ENCODE measurements at places on chromosomes 3 and 15.
A peak's percentile ranks its signal among the peaks of the same experiment; 100 is the strongest.

GRCh38 chr3:12984023-12984823 lies 89.0 kb downstream of the IQSEC1 start:
- no peak for DNase-seq

GRCh38 chr15:45993072-45993471 lies 358.2 kb downstream of the SQOR start:
- DNase-seq = no peak

DNA sequence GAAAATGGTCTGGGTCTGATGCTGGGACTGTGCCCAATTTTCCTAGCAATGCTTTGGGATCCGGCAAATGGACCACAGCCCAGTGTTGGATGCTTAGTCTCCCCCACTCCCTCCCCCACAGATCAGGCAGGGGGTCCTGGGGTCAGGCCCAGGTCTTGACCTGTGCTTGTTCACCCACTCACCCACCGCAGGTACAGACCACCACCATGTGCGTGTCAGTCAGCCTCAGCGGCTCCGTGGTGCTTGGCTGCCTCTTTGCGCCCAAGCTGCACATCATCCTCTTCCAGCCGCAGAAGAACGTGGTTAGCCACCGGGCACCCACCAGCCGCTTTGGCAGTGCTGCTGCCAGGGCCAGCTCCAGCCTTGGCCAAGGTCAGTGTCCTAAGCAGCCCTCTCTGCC lies 10.6 kb downstream of the GRM2 start:
- DNase-seq = no peak

DNA sequence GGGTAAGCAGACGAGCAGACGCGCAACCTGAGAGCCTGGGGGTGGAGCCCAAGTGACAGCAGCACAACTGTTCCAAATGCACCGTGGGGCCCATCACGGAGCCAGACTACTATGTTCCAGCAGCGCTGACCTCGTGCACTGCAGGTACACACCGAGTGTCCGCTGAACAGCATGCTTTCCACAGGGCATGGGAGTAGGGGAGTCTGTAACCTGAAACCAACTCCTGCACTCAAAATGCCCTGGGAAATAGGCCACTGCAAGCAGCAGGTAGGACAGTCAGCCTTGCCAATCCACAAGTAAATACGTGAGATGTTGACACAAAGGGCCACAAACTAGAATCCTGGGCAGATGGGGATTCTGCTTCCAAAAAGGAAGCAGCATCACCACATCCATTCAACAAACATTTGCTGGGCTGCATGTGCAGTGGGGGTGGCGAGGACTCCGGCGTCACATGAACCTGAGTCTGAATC lies 73.9 kb downstream of the TBC1D2B start:
- no peak for DNase-seq

DNA sequence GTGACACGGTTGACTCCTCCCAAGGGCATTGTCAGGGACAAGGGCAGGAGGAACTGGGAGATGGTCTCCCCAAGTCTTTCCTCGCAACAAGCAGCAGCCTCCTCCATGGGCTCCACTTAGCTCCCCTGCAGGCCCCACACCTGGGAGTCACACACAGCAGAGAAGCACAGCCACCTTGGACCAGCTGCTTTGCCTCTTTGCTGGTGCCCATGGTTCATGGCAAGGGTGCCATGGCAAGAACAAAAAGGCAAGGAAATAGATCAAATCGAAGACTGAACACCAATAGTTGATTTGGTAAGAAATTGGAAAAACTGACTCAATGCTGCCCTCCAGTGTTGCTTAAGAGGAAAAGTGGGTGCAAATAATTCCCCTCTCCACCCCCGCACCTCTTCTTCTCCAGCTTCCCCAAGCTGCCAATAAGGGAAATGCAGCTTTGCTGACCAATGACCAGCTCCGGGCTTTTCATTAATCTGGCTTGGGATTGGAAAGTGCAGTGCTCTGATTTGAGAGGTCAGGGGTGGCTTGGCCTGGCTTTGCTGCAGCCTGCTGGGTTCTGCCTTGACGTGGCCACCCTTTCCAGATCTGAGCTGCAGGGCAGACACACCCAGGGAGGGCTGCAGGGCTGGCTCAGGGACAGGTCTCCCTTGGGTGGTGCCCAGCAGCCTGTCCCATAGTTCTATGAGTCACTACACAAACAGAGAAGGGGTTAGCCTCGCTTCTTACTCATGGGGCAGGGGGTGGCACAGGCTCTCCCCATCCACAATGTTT lies 162.0 kb downstream of the KLF13 start:
- DNase-seq = peak; percentile 74

GRCh38 chr3:45544717-45545296 lies 49.7 kb upstream of the LIMD1 start:
- no peak for DNase-seq

DNA sequence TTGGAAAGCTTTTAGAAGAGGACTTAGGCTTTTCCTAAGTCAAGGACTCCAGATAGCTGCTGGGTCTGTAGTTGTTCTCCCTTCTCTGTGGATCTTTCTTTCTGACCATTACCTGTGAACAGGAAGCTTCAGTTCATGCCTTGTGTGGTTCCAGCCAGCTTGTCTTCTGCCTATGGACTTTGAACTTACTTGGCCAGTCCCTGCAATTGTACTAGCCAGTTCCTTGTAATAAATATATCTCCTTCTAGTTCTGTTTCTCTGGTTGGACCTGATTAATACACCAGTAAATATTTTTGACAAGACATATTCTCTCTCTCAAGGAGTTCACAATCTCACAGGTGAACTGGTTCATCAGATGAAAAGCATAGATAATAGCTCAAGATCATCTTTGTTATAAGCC lies 341.3 kb upstream of the DPPA4 start:
- DNase-seq = no peak

DNA sequence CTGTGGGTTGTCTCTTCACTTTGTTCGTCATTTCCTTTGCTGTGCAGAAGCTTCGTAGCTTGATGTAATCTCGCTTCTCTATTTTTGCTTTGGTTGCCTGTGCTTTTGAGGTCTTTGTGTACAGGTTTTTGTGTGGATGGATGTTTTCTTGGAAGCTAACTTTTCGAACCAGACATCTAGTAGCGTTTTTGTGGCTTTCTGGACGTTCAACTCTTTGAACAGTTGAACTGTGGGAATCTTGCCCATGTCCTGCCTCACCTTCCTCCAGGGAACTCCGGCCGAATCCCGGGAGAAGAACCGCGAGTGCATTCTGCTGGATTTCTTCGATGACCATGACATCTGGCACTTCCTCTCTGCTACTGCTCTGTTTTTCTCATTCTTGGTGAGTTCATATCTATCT lies 70.6 kb downstream of the USF3 start:
- no peak for DNase-seq

GRCh38 chr3:159669766-159670165 lies 318.9 kb upstream of the IL12A start:
- no peak for DNase-seq

GRCh38 chr3:128499724-128500275 lies 6.8 kb upstream of the GATA2 start:
- no peak for DNase-seq

DNA sequence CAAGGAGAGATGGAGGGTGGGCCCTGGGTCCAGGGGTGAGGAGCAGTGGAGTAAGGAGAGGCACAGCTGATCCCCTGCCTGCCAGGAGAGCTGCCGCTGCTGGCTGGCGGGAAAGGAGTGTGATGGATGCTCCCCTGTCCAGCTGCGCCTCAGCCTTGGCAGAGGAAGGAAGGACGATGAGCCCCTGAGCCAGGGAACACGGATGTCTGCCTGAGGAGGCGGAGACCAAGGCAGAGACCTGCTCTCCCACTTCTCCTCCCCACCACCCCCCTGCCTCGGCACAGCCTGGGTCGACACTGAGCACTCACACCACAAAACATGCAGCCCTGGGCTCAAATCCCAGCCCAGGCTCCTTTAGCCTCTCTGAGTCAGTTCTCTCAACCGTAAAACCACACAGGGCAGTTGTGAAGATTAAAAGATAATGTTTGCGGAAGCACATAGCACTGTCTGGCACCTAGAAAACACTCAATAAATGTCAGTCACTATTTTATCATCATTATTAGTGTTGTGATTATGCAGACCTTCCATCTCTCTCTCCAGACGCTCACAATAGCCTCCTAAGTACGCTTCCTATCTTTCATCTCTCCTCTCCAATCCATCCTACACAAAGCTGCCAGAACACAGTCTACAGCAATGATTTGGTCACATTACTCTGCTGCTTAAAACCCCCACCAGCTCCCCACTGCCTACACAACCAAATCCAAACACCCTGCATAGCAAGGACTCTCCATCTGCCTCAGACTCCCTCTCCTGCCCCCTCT lies 52.2 kb downstream of the SEMA5B start:
- no peak for DNase-seq

- DNase-seq = no peak
Observed at GRCh38 chr3:196974661-196975060, 6.0 kb upstream of the PIGZ start.

All from amniotic stem cell (primary cell).